ENCODE measurements at places on chromosomes 11 and 22. TPM values are rescaled to one million over a fixed set of nuclear protein-coding genes. Genes with fewer than 3 reads are reported as not detected.
A peak's percentile ranks its signal among the peaks of the same experiment; 100 is the strongest.

DNA sequence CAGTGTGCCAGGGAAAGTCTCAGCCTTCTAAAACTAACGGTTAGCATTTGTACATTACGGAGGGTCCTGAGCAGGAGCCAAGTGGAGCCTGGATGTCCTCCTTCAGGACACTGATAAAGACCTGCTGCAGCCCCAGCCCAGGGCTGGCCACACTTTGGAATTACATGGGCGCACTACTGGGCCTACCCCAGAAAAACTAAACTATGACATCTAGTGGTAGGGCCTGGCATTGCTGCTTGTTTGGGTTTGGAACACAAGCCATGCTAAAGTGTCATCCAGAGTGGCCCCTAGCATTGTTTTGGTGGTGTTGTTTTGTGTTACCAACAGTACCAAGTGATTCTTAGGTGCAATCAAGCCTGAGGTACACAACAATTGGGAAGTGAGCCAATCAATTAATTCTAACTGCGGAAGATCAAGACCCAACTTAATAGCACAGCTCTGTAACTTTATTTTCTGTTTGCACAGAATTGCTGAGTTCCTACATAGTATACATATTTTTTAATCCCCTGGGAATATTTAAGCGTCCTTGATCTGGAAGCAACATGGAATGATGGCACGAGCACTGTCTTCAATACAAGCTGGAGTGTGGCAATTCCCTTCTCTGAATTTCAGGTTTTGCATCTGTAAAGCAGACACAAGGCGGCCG lies 340.7 kb downstream of the LARGE1 start:
- no peaks in the 10 kb centered on the region for H3K36me3 ChIP-seq
- no peak overlapping the region for H3K4me3 ChIP-seq
- DNase-seq: peak; percentile 1
- no peaks in the 10 kb centered on the region for H3K27me3 ChIP-seq

DNA sequence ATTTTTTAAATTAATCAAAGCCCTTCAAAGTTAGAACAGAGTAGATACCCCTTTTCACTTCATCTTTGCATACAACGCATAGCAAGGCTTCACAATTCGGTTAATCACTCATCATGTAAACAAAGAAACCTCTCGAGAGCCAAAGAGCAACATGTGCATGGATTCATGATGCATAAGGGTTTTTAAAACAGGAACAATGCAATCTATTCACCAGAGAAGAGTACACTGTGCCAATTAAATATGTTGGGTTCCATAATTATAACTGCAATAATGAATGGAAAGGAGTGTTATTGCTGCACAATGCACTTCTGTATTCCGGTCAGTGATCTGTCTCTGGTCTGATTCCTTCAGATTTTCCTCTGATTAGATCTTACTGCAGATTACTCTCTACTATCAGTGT lies 45.3 kb downstream of the CADM1 start:
- H3K4me3 ChIP-seq: no peak overlapping the region
- H3K27me3 ChIP-seq: no peaks in the 10 kb centered on the region
- no peak for DNase-seq
- H3K36me3 ChIP-seq: no peaks in the 10 kb centered on the region
- H3K4me1 ChIP-seq: no peaks in the 10 kb centered on the region
- no peak overlapping the region for H3K27ac ChIP-seq

DNA sequence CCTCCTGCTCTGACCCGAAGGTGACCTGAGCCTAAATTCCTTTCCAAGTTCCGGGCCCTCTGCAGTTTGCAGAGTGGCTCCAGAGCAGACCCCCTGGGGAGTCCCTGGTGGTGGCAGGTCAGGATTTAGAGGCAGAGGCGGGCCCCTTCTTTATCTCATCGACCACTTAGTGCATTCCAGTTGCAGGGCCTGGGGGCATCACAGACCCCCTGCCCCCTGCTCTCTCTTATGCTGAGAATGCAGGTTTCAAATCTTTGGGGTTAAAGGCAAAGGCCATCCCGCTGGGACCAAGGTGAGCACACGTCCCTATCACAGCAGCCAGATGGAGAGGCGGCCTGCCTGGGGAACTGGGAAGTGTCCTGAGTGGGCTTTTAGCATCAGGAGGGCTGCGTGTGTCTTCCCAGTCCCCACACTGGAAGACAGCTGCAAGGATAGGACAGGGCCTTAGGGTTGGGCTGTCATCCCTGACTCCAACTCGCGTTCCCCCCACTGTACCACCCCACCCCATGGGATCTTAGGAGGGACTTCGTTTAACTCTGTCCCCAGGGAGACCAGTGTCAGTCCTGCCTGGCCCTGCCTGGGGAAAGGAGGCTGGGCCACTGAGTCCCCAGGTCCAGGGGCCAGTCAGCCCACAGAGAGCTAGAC lies 11.3 kb downstream of the DERL3 start:
- no peaks in the 10 kb centered on the region for H3K4me1 ChIP-seq
- H3K27me3 ChIP-seq: no peaks in the 10 kb centered on the region
- no peak overlapping the region for H3K4me3 ChIP-seq
- no peak for DNase-seq
- H3K27ac ChIP-seq: no peak overlapping the region

WNT7B gene
- total RNA-seq: 10.5 TPM

OR2AT4 gene
- total RNA-seq: not detected

DNA sequence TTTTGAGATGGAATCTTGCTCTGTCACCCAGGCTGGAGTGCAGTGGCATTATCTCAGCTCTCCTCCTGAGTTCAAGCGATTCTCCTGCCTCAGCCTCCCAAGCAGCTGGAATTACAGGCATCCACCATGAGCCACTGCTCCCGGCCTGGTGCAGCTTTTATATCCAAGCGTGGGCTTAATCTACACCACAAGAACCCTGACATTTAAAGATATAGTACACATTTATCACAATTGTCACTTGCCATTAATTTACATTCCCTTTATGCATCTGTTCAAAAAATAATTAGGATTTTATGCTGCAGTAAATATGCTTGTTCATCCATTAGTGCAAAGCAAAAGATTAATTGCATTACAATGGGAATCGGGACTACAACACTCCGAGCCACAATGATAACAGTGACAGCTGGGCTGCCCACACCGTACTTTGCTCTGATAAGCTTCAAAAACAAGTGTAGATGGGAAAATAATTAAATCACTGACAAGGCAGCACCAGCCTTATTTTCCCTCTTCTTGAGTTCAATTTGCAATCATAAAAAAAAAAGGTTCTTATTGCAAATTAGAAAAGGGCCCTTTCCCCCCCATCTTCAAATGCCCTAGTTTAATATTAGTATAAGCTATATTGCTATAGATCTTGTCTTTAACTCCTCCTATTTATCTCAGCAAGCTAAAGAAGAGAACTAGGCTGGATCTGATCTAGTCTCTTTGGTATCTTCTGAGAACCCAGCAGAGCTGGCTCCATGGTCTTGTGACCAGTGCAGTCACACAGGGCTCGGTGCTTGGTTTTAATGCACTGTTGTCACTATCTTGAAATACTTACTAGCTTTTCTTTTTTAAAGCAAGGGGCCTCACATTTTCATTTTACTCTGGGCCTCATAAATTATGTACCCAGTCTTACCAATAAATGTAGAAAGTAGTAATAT lies 206.2 kb upstream of the LRRC4C start:
- no peak for DNase-seq
- no peak overlapping the region for H3K4me3 ChIP-seq

DNA sequence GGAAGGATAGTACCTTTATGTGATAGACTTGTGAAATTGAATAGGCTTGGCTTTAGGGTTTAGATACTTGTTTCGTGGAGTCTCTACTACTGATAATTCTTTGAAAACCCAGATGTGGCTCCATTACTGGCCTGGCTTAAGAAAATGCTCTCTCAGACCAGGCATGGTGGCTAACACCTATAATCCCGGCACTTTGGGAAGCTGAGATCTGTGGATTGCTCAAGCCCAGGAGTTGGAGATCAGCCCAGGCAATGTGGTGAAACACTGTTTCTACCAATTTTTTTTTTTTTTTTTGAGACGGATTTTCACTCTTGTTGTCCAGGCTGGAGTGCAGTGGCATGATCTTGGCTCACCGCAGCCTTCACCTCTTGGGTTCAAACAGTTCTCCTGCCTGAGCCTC lies 40.9 kb downstream of the ATG13 start:
- H3K4me1 ChIP-seq: no peaks in the 10 kb centered on the region
- H3K4me3 ChIP-seq: no peak overlapping the region
- H3K36me3 ChIP-seq: peaks cover 10% of the 10 kb centered on the region
- no peak for DNase-seq

GRCh38 chr11:109641549-109641948 lies 219.6 kb downstream of the C11orf87 start:
- H3K4me3 ChIP-seq: no peak overlapping the region
- no peaks in the 10 kb centered on the region for H3K36me3 ChIP-seq
- no peaks in the 10 kb centered on the region for H3K27me3 ChIP-seq
- H3K27ac ChIP-seq: no peak overlapping the region
- no peak for DNase-seq
- no peaks in the 10 kb centered on the region for H3K4me1 ChIP-seq

DNA sequence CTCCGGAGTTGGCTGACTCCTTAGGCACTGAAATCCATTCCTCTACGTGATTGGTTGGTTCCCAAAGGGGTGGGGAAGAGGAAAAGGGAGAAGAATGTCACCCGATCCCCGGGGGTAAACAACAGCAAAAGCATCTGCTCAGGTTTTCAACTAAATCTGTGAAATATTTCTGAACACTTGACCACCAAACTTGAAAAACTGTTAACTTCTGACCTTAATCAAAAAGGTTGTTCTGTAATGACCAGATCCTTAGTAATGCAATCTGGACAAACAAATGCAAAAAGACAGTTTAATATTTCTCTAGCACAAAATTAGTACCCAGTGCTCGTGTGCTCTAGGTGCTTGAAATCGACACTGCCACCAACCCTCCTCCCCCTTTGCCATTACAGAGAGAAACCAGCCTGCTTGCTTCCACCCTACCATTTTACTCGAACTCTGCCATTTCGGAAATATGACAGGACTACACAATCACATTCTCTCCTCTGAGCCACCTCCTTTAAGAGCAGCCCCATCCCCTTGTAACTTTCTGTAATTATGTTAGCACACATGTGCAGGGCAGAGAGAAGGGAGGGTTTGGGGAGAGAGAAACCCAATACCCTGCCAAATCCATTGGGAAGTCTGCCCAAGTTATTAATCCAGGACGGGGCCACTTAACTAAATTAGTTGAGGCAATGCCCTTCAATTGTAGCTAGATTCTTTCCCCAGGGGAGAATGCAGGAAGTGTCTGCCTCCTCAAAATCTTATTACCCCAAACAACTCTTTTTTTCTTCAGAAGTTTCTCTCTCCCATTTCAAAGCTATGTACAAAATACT lies 113.8 kb downstream of the RBFOX2 start:
- no peaks in the 10 kb centered on the region for H3K27me3 ChIP-seq
- peaks cover 12% of the 10 kb centered on the region for H3K4me1 ChIP-seq
- DNase-seq: peak; percentile 80
- H3K27ac ChIP-seq: peak overlapping the region; percentile 41

DNA sequence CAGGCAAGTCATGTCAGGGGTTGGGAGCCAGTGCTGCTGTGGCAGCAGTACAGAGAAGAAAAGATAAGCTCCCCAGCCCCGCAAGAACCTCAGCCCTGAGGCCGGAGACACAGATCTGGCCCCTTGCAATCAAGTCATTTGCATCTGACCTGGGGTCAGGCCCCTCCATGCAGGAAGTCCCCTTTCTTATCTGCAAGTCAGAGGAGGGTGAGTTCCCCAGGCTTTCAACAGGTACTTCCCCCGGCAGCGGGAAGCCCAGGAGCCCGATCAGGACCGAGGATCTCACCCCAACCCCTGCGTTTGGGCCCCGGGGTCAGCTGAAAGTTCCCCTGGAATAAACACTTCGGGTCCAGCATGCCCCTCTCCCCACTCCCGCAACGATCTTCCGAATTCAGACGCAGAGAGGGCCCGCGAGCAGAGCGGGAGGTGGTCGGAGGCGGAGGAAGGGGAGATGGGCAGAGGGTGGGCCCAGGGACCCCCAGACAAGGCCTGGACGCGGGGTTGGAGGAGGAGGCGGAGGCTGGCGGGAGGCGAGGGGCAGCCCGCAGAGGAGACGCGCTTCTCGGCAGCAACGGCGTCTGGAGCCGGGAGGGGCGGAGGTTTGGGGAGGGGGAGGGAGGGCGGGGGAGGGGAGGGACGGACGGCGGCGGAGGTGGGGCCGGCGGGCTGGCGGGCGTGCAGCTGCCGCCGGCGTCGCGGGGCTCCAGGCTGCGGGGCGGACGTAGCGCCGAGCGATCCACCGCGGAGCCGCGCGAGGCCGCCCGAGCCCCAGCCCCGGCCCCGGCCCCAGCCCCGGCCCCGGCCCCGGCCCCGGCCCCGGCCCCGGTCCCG lies at the start of gene TSPAN18:
Gene TSPAN18, plus strand, starts transcription at position 680 of the 831 bp plus-strand sequence. CDS start 179,455 bp downstream, outside the sequence.
- no peak for DNase-seq
- peak within 1 kb of the TSS; percentile 48 for H3K27ac ChIP-seq
- no peaks in the 10 kb centered on the region for H3K27me3 ChIP-seq
- H3K4me3 ChIP-seq: peak within 1 kb of the TSS; percentile 82
- H3K4me1 ChIP-seq: peaks cover 4% of the 10 kb centered on the region

DNA sequence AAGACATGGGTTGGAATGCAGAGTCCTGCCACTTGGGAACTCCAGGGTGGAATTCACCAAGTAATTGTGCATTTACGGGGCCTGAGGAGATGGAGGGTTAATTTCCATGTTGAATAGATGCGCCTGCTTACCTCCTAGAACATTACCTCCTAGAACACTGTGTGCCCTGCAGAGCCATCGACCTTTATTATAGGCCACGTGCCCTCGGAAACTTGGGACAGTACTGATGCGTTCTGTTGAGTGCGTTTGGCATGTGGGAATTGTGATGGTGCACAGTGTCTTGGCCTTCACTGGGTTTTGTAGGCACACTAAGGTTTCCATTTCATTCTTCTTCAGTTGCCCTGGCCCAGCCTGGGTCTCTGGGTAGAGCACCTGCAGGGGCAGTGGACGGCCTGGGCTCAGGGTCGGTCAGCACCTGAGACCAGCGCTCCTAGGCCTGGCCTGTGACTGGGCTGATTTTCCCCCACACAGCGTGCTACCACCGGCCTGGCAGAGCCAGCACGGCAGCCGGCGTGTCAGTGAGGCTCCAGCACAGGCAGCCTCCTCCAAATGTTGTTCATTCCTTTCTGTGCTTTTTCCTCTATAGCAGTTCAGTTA lies 12.7 kb downstream of the TRMU start:
- no peak overlapping the region for H3K27ac ChIP-seq
- no peak for DNase-seq
- peaks cover 9% of the 10 kb centered on the region for H3K4me1 ChIP-seq
- H3K27me3 ChIP-seq: no peaks in the 10 kb centered on the region
- peaks cover 58% of the 10 kb centered on the region for H3K36me3 ChIP-seq
- H3K4me3 ChIP-seq: no peak overlapping the region

DNA sequence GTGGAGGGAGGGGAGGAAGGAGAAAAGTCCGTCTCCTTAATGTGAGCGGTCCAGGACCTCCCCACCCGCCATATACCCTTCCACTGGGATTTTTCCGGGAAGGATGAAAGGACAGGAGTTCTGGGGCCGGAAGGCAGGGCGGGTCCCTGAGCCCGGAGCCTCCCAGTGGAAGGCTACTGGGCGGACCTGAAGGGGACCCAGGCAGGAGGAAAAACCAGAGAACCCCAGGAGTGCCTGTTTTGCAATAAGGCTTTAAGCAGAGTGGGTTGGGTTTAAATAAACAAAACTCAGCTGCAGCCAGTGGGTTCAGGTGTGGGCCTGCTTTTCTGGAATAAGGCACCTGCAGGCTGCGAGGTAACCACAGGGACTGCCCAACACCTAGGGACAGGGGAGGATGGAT lies 1.7 kb upstream of the CELSR1 start:
- DNase-seq: no peak
- H3K4me1 ChIP-seq: peaks cover 23% of the 10 kb centered on the region
- H3K27ac ChIP-seq: no peak overlapping the region
- no peaks in the 10 kb centered on the region for H3K27me3 ChIP-seq
- H3K36me3 ChIP-seq: no peaks in the 10 kb centered on the region
- H3K4me3 ChIP-seq: peak overlapping the region; percentile 57

All from HCT116 (cell line).